ENCODE measurements at places on chromosomes 2 and 18.

DNA sequence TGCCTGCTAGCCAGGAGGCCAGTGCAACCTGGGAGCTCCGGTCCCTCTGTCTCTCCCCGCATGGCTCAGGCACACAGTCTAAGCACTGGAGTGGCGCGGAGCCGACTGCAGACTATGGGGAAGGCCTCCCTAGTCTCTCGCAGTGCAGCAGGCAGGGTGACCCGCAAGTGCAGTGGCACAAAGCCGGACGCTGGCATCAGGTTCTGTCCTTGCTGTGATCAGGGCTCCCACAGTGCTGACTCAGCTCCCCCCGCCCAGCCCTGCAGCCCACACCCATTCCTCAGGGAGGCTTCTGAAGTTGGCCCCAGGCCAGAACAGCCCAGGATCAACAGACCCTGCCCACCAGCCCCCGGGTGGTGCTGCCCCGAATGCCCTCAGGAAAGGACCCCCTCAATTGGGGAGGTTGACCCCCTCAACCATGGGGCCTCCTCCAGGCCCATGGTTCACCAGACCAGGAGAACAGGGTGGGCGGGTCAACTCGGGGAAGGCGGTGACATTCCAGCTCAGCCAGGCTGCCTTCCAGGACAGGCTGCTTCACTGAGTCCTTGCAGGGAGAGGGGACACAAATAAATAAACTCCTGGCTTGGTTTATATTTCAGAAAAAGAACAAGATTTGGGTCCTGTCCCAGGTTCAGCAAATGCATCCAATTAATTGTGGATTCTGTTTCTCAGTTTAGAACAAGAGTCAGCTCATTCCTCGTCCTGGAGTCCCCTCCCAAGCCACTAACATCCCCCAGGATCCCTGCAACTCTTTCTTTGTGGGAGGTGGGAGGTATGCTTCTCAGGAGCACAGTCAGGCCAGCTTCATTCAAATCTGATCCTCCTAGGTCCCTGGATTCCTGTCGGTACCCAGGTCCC is 12.2 kb downstream of the BIN1 start:
- no peak for DNase-seq

DNA sequence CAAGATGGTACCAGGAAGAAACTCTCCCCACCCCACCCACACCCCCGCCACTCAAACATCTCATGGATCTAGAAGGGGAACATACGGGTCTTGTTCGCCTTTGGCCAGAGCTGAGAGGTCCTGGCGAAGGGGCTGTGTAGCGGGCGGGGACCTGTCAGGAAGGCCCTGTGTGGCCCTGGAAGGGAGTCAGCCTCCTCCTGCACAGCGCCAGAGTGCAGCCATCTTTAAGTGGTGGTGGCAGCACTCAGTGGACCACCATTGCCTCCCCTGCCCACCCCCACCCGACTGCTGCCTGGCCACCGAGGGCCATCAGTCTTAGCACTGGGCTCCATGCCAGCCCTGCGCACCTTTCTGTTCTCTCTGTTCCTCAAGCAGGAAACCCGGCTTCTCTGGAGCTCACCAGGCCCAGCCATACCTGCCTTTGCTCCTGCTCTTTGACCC is 11.6 kb upstream of the FAHD2A start:
- no peak for DNase-seq

DNA sequence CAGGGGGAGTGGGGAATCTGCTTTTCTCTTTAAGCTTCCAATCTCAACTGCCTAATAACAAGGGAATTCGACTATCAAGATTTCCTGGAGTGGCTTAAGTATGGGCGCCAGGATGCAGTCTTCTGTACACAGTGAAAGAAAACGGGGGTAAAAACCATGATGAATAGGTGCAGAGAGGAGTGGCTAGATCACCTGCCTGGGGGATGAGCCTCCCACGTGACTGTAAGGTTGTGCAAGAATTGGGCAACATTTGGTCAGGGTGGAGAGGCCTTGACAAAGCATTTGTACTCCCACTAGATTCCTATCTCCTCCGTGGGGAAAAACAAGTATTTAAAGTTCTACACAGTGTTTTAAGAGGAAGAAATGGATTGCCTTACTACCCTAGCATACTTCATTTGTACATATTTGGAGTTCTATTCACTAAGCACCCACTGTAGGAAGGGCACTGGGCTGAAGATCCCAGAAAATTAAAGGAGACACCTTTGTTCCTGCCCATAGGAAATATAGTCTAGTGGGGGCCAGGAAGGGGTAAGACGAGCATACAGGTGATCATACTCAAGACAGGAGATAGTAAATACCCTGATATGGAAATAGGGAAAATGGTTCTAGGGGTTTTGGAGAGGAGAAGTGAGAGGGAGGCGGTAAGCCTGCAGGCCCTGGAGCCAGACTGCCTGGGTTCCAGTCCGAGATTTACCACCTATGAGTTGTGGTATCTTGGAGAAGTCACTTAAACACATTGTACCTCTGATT is 29.2 kb downstream of the EPAS1 start:
- no peak for DNase-seq

DNA sequence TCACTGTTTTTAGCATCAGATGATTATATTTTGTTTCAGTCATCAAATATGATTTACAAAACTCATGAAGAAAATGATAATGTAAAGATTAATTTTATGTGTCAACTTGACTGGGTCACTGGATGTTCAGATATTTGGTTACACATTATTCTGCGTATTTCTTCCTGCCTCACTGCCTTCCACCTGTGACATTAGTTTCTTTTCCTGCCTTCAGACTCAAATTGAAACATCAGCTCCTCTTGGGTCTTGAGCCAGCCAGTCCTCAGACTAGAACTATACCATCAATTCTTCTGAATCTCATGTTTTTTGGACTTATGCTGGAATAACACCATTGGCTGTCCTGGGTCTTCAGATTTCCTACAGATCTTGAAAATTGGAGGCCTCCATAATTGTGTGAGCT is 96.7 kb downstream of the ZNF385B start:
- DNase-seq = no peak

- DNase-seq = no peak
Measured at GRCh38 chr2:10498525-10499274, 50.6 kb upstream of the ODC1 start.

DNA sequence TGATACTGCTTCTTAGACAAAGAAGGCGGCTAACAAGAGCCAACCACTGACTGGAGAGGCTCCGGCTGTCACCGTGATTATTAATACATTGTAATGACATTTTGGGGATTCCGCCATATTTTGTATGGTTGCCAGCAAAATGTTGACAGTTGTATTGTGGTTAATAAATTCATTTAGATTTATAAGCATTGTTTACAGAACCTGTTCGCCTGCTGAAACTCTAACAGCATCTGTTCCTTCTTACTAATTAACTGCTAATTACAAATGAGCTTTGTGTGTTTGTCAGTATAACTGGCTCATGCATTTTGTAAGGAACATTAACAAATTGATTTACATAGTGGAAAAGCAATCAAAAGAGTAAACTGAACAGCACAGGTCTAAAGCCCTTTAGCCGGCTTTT is 332.4 kb downstream of the GBX2 start:
- DNase-seq = no peak

DNA sequence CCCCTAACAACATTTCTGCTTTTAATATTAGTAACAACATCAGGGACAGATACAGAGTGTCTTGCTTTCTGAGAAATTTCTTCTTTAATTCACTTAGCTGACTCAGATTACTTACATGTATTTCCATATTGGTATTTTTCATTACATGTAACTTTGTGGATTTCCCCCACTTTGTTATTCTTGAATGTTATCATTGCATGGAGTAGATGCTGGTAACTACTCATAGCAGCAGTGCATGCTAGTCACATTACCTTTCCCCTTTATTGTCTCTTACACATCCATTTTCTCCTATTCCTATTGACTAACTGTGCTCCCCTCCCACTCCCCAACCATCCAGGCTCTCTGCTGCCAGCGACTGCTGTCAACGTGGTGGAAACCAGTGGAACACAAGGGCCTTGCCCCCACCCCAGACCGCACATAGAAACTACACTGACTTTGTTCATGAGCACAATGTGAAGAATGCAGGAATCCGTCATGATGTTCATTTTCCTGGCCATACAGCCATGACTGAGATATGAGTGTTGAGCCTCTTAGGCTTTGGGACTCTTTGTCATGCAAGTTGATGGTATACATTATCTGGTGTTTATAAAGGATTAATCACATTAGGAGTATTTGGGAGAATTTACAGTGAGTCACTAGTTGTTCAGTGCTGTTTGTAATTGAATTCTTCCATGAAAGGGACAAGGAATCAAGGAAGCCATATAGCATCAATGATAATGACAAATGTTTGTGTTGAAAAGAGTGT is 91.0 kb downstream of the EPB41L5 start:
- DNase-seq = no peak

DNA sequence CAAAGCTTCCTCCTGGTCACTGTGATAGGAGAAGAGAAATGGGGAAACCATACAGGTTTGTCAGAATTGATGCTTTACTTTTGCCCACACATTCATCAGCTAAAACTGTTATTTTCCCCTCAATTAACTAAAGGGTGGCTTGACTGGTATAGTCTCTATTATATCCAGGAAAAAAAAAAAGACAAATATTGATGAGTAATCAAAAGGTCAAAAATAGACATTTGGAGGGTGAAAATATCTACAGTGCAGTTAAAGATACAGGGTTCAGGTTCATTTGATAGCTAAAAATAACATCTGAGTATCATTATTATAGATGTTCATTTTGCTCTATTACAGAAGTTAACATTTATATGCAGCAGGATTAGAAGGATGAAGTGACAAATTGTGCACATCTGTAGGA is 577.6 kb upstream of the FAM98A start:
- DNase-seq = no peak

- no peak for DNase-seq
Measured at GRCh38 chr2:149167941-149168340, 129.4 kb downstream of the LYPD6B start.

DNA sequence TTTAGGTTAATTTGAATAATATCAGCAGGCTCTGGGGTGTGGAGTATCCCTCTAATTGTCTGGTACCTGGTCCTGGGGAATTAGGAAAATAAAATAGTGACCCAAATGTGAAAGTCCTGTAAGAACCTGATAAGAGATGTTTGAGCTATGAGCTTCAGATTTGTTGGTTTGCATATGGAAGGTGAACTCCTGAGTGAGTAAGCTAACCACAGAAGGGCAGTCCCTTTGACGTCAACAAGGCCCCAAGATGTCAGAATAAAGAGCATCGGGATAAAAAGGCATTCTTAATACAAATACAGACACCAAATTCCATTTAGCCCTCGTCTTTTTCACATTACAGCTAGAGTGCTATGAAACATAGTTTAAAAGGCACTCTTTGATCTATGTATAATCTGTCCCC is 1366.3 kb upstream of the TMEFF2 start:
- no peak for DNase-seq

GRCh38 chr2:195428673-195429072 is 228.4 kb upstream of the SLC39A10 start:
- no peak for DNase-seq

DNA sequence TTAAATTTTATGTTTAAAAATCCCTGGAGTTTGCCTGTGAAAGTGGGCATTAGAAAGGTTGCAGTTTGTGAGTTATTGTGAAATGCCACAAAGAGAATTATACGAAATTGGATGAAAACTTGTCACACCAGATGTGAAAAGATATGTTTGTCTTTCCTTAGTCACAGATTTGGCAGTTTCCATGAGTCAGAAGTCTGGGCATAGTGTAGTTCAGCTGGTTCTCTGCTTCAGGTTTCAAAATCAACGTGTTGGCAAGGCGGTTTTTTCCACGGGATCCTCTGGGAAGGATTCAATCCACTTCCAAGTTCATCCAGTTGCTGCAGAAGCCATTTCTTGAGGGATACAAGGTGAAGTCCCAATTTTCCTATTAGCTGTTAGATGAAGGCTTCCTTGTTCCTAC is 658.0 kb upstream of the CDH2 start:
- DNase-seq = no peak

- no peak for DNase-seq
Measured at GRCh38 chr18:74310411-74310810, 5.2 kb upstream of the C18orf63 start.

- DNase-seq = no peak
Measured at GRCh38 chr2:197920088-197920487, 115.7 kb downstream of the PLCL1 start.

DNA sequence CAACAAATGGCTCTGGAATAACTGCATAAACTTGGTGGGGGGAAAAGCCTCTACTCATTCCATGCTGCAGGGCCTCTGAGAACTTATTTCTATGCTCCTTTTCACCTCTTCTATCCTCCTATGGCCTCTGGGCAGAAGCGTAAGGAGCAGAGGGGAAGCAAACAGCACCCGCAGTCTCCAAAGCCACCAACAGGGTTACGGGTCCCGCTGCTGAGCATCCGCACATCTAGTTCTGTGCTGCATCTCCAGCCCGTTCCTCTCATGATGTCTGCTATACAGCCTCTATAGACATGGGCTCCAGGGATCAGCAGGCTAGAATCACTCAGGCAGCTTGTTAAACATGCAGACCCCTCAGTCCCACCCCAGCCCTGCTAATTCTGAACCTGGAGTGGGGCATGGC is 25.9 kb downstream of the PSTPIP2 start:
- no peak for DNase-seq

GRCh38 chr2:146818122-146818521 is 1026.7 kb upstream of the ACVR2A start:
- DNase-seq = no peak

DNA sequence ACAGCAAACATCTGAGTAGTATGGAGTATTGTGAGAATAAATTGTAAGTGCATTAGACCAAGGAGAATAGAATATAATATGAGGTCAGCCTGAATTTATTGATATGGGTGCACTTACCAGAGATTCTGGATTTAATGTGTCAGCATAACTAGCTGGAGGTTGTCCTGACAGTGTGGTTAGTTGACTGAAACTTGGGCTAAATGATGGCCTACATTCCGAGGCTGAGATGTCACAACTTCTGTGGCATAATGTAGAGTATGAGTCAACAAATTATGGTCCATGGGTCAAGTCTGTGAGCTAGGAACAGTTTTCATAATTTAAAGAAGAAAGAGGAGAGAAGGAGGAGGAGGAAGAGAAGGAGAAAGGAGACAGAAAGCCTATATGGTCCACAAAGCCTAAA is 127.6 kb downstream of the QPCT start:
- DNase-seq = no peak

DNA sequence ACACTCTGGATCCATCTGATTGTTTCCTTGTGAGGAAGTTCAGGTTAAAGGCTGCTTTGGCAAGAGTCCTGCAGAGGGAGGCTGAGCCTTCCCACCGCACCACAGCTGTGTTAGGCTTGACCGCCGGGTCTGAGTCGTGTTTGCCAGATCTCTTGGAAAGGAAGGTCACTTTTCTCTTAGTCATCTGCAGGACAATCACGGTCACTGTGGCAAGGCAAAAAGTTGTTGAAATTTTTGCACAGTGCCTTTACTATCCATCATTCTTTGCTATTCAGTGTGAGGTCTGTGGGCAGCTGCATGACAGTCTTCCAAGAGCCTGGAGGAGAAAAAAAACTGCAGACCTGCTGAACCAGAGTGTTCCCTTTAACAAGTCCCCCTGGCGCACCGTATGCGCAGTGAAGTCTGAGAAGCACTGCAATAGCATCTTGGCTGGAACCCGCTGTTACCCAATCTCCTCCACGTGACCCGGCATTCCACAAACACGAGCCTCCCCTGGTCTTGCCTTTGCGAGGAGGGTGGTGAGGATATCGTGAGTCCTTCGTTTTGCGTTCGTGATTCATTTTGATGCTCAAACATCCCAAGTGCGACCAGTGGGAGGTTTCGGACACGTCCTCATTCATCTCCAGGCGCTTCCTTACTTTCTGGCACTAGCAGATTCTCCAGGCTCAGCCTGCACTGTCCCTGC is 23.0 kb downstream of the BIN1 start:
- DNase-seq = no peak

Data from activated naive CD4-positive, alpha-beta T cell treated with Interleukin-2 at 50 U/mL for 16 hours (primary cell).